ENCODE measurements at places on chromosomes 7 and 10.

DNA sequence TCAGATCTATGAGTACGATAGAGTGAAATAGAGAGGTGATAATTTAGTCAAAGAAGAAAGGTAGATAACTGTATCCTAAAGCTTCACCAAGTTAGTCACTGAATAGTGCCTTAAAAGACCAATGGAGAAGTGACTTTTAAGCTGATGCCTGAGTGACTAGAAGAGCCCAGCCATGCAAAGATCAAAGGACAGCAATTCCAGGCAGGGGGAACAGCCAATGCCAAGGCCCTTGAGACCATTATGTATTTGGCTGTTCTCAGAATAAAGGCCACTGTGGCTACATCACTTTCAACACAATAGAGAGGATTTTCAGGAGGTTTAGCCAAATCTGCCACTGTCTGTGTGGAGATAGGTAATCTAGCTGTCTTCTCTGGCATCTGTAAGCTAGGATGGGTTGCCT, 17.8 kb downstream of the HDAC9 start:
- no peak for DNase-seq

DNA sequence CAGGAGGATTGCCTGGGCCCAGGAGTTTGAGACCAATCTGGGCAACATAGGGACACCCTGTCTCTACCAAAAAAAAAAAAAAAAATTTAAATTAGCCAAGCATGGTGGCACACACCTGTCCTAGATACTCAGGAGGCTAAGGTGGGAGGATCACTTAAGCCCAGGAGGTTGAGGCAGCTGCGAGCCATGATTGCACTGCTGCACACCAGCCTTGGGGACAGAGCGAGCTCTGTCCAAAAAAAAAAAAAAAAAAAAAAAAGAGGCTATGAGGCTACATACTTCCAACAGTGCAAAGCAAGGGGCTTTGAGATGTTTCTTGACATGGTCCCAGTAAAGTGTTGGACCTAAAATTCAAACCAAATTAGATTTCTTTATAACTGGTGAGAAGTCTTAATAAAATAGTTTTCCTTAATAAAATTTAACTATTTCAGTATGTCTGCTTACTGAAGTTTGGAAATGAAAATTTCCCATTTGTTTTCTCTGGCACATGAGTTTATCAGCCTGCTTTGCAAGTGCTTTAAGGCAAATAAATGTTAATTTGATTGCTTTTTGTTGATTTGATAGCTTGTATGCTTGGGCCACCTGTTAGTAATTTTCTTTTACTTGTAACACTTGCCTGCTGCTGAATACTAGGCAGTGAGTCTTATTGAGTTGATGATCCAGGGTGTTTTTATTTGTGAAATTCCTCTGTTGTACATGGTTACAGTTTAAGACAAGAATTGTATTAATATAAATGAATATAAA, 16.1 kb downstream of the CALU start:
- DNase-seq, result no peak

- DNase-seq, result no peak
Measured at GRCh38 chr10:118108194-118109026, 61.7 kb upstream of the RAB11FIP2 start.

DNA sequence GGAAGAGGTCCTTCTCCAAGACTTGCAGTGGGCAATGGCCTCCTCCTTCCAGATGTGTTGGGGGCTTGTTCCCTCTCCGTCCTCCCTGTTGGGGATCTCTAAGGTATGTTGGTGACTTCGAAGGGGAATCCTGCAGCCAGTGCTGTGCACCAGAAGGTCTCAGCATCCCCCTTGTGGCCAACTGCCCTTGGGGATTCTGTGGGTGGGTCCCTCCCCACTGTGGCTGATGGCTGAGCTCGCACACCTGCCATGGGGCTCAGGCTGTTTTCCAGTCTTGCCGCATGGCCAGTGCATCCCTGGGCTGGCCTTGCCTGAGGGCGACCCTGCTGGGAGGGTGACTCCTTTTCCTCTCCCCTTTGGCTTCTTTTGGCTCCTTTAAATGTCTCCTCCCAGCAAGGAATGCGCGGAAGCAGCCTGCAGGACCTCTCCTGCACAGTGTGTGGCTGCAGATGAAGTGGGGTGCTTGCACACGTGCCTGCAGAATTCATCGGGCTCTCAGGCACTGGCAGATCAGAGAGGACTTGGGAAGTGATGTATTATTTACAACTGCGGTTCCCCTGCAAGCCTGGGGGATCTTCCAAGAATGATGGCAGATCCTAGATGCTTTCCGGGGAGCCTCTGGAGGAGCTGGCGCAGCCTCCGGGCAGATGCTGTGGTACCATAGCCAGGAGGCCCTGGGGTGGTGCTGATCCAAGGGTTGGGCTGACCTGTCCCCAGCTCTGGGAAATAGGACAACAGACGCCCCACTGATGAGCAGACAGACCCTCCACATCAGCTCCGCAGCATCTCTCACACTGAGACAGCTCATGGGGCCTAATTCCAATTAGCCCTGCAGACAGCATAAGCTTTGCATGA, 410.0 kb downstream of the TCERG1L start:
- DNase-seq, result no peak

- DNase-seq, result no peak
Measured at GRCh38 chr7:132386201-132386681, 190.0 kb downstream of the PLXNA4 start.

DNA sequence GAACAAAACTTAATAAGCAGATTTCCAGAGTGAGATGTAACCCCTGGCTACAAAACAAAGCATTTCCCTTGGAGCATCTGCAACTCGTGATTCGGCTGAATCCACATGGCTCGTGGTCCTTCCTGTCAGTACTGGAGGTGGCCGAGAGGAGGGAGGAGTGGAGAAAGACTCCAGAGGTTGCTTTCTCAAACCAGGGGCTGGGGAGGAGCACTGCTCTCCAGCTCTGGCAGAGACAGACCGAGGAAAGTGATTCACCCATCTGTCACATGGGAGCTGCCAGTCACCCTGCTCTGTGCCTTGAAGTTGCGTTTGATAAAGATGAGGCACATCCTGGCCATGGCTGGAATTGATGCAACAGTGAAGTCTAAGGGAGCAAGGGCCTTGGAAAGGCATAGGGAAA, 72.7 kb downstream of the COL13A1 start:
- no peak for DNase-seq

DNA sequence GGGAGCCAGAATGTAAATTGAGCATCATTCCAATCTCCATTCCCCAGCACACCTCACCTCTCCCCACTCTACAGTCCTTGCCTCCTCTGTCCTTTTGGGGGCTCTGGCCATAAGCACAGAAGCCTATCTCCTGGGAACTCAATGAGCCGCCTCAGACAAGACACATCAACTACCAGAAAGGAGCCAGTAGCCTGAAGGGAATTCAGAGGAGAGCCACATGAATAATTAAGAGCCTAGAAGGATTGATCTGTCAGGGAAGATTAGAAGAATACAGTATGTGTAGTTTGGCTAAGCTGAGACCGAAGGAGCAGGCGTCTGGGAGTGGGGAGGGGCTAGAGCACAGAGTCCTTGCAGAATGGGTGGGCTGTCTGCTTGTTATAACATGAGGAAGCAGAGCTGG, 31.2 kb downstream of the FRMD4A start:
- no peak for DNase-seq

DNA sequence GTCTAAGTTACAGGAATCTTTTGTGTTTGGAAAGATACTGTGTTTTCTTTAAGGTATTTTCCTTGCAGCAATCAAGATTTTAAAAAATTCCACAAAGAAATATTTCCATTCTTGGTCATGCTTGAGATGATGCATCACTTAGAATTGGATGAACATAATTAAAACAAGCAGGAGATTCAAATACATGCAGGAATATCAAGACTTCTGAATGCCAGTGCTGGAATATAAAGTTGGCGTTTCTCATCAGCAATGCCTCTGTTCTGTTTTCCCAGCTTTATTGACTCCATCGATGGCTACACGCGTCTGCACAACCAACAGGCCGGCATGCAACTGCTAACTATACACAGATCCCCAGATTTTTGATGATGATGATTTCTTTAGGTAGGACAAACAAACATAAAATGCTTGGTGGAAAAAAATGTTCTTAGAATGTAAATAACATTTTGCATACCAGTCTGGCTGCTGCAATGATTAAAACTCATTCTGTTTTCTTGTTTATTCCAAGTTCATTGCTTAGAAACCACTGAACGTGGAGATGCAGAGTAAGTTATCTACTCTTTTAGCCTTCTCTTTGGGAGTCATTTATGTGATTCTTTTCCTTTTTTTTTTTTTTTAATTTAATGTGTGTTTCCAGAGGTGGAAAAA, 91.3 kb upstream of the FAM171A1 start:
- no peak for DNase-seq

- DNase-seq, result no peak
Measured at GRCh38 chr7:20114468-20114867, 102.7 kb downstream of the MACC1 start.

DNA sequence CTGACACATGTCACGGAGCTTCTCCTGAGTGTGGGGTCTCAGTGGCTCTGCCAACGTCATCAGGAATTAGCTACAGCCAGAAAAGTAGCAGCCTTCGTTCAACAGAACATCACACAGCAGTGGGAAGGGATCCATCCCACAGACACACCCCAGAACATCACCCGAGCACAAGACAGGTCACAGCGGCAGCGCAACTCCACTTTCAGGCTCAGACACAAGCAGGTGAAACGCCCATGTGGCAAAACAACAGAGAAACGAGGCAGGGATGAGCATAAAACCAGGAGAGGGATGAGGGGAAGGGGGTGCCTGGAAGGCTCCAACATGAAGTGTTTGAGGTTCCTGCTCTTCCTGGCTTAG, 44.8 kb downstream of the CAMK2B start:
- DNase-seq, result peak; percentile 18

GRCh38 chr7:100567031-100567730, 6.5 kb downstream of the SAP25 start:
- DNase-seq, result no peak

DNA sequence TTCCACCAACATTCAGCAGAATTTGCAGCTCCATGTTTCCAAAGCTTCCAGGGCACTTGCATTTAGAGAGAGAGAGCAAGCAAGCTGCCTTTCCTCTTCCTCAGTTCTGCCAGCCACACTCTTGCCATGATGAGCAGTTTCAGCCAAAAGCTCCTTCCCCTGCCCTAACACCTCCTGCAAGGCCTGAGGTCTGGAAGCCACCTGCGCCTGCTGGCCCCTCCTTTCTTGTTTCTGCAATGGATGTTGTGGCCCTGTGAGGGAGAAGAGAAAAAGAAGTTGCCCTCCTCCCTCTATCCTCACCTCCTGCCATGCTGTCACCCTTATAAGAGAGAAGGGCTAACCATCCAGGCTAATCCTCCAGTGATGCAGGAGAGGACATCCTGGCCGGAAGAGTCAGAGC, 48.7 kb downstream of the IKZF1 start:
- DNase-seq, result no peak

DNA sequence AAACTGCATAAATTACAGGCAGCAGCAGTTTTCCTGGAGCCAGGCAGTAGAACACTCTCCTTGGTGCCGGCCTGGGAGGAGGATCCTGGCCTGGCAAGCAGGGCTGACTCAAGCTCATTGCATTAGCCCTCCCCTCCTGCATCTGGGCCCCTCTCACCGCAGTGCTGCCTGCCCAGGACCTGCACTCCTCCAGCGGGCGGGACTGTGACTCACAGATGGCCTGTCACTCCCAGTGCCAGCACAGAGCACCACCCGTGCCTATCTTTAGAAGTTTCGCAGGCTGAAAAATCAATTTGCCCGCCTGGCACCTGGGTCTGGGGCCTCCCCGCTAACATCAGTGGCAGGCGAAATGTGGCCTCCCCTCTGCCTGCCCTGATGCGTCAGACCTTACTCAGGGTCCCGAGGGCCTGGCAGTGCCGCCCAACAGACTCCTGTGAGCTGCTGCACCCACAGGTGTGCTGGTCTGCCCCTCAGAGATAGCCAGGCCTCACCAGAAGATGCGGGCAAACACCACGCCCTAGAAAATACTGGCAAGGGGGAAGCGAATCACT, 123.8 kb downstream of the KCNMA1 start:
- DNase-seq, result no peak

DNA sequence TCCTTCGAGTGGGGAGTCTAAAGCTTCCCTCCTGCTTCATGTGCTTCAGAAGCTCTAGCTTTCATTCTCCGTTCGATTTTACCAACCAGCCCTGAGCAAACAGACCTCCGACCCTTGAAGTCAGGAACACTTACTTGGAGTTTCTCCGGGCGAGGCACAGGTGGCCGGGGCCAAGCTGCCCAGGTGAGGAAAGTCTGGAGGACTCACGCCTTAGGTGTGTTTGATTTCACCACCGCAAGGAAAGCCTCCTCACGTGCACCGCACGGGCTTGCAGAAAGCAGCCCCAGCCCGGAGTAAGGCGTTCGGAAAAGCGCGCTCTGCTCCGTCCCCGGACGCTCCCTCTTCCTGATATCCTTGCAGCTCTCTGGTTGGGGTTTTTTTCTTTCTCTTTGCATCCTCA, 30.1 kb upstream of the CNPY1 start:
- no peak for DNase-seq

DNA sequence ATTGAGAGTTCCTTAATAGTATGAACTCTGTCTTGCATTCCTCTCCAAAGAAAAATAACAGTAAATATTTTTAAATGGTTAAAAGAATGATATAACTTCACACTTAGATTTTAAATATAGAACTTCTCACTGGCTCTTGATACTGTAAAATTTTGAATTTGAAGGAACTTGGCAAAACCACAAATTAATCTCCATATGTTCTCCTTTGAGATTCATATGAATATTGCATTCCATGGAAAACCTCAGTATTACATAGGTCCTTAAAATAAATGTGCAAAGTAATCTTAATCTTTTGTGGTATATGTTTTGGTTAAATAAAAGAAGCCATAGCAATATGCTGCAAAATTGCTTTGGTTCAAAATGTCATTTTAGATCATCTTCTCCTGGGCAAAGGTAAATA, 1137.6 kb upstream of the LRRTM3 start:
- DNase-seq, result no peak

GRCh38 chr10:23337616-23338015, 7.0 kb downstream of the C10orf67 start:
- DNase-seq, result no peak

- peak; percentile 25 for DNase-seq
Measured at GRCh38 chr7:727806-728460, 852 bp upstream of the PRKAR1B start.

DNA sequence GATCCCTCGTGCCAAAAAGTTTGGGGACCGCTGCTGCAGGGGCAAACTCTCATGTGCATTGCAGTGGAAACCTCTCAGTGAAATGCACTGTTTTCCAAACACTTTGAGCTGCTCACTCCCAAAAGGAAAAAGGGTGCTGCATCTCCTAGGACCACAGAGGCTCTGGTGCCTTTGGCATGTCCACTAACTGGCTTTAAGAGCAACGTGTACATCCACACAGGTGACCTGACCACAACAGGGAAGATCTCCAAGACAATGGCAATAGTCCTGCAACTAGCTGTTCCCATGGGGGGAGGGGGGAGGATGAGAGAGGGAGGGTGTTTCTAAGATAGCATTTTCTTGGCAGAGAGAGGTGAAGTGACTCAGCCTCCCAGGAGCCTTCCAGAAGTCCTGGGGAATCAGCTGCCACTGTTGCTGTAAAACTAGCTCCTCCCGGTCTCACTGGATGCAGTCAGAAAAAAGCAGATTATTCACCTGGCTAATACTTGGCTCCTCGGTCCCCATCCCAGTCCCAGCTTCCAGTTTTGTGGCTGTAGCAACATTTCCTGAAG, 181.7 kb downstream of the HECW1 start:
- no peak for DNase-seq

GRCh38 chr7:131689662-131690234, 133.3 kb upstream of the PODXL start:
- no peak for DNase-seq

Measured in activated naive CD4-positive, alpha-beta T cell treated with anti-CD3 and anti-CD28 coated beads, Interleukin-2, amount 50 U/mL, for 72 hours (primary cell).